Eye (tissue), 1 donor: ENCODE measurements at places on chromosomes 7 and 10.
A peak's percentile ranks its signal among the peaks of the same experiment; 100 is the strongest.

- peak; percentile 90 for DNase-seq
Measured at GRCh38 chr7:93043385-93043985, 74.3 kb downstream of the SAMD9 start.

DNA sequence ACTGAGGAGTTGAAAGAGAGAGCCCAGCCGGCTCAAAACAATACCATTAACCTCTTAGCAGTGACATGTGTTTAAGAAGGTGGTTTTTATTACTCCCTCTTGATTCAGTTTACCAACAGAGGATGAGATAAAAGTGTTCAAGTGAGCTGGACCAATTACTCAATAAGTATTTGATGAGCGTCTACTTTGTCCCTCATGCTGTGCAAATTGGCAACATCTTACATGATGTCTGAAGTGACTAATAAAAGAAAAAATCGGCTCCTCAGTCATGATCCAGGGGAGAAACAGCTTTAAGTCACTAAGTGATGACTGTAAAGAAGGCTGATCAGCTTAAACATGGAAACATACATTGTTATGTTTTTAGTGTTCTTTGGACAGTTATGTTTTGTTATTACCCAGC is 7.8 kb downstream of the WNT16 start:
- DNase-seq = no peak

GRCh38 chr10:6173203-6173602 is 29.5 kb upstream of the PFKFB3 start:
- DNase-seq = no peak

DNA sequence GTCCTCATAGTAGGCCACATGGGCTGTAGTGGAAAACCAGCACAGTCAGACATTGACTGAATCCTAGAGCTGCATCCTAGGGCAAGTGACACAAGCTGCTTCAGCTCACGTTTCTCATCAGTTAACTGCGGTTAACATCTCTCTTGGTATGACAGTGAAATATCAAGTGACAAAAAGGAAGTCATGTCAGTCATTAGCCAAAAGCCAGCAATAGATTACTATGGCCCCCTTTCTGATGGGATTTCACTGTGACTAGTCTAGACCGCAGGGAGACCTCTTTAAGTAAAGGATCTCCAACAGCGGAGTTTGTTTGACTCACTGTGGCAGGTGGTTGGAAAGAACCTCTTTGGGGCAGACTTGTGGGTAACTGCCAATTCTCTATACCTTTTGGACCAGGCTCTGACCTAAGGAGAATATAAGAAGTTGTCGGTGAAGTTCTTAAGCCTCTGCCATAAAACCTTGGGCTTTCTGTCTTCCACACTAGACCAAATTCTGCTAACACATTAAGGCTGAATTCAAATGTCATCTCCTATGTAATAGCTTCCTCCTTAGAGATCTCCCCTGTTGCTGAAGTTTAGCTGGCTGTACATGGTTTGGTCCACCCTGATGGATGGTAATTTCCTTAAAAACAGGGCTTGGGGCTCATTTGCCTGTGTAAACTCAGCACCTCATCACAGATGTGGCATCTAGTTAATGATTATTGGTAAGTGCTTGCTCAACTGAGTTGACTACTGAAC is 115.3 kb downstream of the SGMS1 start:
- no peak for DNase-seq

GRCh38 chr7:82810558-82811259 is 352.0 kb downstream of the PCLO start:
- DNase-seq = peak; percentile 84

DNA sequence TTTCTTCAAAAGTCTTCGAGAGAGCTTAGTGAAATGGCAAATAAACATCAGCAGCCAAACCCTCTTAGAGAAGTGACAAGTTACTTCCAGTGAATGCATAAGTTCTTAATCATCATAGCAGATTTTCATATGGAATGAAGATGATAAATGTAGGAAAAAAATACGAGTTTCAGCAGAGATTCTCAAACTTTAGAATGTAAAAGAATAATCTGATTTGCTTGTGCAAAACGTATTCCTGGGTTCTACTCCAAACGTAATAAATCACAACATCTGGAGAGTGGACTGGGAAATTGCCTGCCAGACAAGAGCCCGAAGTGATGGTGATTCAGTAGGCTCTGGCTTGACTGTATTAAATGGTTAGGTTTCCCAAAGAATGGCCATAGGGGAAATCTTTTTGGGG is 62.2 kb downstream of the AKR1E2 start:
- DNase-seq = no peak
